ENCODE measurements at places on chromosomes 7 and 10.
A peak's percentile ranks its signal among the peaks of the same experiment; 100 is the strongest.

- DNase-seq = no peak
These were observed 6.6 kb upstream of the WDFY4 start for GRCh38 chr10:48678041-48678440.

GRCh38 chr7:12884033-12884432, 196.6 kb downstream of the ARL4A start:
- no peak for DNase-seq

- DNase-seq = no peak
These were observed 29.3 kb downstream of the PRSS2 start for GRCh38 chr7:142800088-142800487.

DNA sequence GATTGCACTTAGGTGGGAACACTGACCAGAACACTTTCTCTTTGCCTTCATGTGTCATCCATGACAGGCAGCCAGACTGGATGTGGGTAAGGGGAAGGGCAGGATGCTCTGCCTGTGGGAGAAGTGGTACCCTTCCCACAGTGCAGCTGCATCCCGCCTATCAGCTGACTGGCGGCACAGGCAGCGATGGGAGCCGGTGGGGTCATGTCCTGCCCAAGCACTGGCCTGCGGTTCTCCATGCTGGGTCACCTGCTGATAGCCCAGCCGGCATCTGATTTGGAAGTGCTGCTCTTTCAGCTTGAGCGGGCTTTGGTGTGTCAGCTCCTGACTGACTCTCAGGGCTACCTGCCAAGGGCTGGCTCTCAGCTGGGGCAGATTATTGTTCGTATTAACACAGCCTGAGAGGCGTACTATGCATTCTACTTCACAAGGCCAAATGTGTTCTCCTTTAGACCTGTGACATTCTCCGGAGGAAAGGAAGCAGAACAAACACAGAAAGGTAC, 105.2 kb upstream of the PDLIM1 start:
- DNase-seq = peak; percentile 41

GRCh38 chr7:140506788-140507464, 27.6 kb upstream of the MKRN1 start:
- peak; percentile 50 for DNase-seq

- DNase-seq = no peak
These were observed 9.6 kb upstream of the EIF3A start for GRCh38 chr10:119090026-119090795.

DNA sequence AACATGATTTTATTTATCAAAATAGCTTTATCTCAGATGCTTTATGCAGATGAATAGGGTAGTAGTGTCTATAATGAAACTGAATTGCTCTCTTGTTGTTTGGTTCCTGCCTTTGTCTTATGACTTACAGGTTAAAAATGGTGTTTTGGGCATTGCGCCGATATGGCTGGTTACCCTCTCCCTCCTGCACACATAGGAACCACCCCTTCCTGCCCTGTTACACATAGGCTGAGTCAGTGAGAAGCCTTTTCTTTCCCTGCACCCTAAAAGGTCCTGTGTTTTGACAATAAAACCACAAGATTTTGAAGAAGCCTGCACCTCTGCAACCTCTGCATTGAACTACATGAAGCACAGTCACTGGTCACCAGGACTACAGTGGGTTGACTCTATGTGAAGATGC, 655.8 kb upstream of the ANKRD30A start:
- no peak for DNase-seq

DNA sequence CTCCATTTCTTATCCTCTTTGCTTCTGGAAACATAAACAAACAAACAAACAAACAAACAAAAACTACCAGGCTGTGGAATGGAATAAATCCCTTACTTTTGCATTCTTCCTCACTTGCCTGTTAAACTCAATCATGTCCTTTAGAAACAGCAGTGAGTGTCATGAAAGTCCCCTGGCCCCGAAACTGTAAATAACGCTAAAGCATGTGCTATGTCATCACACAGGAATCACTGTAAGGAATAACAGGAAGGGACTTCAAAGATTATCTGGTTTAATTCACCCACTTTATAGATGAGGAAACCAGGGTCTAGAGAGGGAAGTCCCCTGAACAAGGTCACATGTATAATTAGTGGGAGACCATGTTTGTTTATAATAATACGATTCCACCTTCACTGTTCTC, 159.4 kb upstream of the MEOX2 start:
- DNase-seq = no peak

DNA sequence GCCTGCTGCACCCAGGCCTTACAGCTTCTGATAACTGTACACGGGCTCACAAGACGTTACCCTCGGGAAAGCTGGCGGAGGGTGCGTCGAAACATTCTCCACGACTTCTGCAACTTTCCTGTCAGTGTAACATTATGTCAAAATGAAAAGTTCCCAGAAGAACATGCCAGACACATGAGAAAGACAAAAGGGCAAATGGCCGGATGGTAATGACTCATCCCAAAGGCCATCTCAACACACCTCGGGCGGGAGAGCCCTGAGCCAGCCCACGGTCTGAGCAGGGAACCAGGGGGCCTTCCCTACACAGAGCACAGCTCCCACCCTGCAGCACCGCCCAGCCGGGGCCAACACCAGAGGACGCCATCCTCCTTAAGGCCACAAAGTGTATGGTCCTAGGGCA, 118.7 kb downstream of the MAD1L1 start:
- peak; percentile 53 for DNase-seq

- DNase-seq = no peak
These were observed 5.5 kb downstream of the PRKAR2B start for GRCh38 chr7:107049971-107050532.

DNA sequence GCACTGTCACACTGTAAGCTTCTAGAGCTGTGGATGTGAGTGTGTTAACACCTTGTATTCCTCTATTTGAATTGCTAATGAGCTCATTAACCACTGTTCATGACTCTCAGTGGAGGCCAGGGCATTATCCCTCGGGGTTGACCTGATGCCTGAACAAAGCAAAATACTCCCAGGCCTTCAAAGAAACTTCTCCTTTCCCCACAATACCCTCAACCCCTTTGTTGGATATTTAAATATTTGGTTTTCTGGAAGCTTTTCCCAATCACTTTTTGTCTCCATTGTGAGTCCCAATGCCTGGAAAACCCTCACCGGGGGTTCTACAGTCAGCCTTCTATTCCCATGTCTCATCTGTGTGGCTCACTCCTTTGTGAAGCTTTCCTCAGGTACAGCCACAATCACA, 780.1 kb downstream of the PHTF2 start:
- DNase-seq = no peak

DNA sequence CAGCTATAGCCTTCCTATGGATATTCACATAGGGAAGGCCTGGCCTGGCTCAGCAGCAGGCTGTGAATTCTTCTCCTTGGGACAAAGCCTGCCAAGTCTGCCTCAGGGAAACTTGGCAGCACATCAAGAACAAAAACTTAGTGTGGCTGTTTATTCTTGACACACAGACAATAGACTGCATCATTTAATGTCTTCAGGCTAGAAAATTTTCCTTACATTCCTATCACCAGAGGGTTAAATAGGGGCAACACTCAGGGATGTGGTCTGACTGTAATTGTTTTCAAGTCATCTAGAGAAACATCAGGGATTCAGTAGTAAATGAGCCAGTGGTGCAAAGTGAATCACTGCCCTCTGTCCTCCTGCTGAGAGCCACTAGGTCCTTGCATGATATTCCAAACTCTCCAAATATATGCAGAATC, 137.3 kb downstream of the SEMA3C start:
- peak; percentile 44 for DNase-seq

GRCh38 chr10:14276210-14276609, 54.5 kb downstream of the FRMD4A start:
- no peak for DNase-seq

GRCh38 chr7:37119296-37119860, 329.3 kb downstream of the ELMO1 start:
- DNase-seq = no peak

- DNase-seq = no peak
These were observed 19.0 kb downstream of the GARS1 start for GRCh38 chr7:30613366-30614325.

DNA sequence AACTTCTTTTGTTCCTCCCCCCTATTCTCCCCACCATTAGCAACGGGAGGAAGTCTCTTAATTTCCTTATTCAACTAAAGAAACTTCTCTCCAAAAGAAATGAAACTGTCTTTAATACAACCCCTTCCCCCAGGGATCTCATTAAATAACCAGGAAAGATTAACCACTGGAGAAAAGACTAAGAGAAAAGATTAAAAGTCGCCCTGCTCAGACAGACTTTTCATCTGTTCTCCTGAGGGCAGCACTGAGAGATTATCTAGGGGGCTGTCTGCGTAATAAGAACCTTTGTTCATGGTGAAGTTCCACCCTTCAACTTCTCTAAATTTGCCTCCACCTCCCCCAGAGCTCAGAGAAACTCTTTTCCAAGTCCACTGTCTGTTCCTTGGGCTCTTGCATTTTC, 105.5 kb downstream of the HGF start:
- DNase-seq = no peak

- no peak for DNase-seq
These were observed 490.0 kb upstream of the LRRN3 start for GRCh38 chr7:110600956-110601355.

DNA sequence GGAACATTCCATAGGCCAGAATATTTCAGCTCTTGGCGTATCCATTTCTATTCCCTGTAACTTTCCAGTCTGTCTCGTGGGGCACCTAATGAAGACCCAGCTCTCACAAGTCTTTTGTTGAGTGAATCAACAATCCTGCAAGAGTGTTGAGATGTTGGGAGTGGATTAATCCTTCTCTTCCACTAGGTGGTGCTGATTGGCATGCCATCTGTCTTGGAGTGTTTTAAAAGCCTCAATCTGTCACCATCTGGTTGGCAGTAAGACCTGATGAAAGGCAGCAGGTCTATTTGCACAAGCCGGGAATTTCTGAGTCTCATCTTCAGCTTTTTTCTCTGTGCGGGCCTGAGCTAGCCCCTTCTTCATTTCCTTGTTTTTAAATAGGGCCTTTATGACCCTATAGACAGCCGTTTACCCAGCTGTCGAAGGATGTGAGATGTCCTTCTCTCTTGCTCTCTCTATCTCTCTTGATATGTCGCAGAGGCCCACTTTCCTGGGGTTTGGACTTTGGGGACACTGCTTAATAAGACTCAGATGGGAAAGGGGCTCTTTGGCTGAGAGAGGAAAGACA, 180.5 kb downstream of the ZNF365 start:
- DNase-seq = no peak

DNA sequence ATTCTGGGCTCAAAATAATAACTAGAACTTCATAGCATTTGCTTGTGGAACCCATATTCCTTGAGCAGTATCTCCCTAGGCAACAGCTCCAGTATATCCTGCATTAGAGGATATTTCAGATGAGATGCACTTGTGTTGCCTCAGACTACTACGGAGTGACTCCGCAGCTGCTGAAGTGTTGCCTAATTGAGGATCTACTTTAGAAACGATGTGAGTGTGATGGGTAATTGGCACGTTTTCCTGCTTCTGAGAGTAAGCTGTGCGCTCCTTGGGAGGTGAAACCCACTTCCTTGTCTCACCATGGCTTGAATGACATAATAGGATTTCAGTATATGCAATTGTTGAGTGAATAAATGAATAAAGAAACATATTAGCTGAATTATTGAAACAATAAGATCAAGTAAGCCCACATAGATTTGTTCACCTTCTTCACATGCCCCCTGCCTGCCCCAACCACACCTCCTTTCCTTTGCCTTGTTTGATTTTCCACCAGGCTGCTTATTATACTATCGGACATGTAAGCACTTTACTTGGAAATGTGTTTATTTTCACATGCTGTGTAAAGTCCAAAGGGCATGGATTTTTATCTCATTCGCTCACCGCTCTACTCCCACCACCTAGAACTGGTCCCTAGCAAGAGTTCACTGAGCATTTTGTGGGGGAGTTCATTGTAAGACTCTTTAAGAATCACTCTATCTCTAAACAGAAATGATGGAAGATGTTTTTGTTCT, 303.8 kb downstream of the KCNMA1 start:
- DNase-seq = no peak

- DNase-seq = no peak
These were observed 11.2 kb downstream of the YKT6 start for GRCh38 chr7:44212018-44212417.

GRCh38 chr10:110368556-110368955, 63.8 kb upstream of the SMNDC1 start:
- DNase-seq = no peak

DNA sequence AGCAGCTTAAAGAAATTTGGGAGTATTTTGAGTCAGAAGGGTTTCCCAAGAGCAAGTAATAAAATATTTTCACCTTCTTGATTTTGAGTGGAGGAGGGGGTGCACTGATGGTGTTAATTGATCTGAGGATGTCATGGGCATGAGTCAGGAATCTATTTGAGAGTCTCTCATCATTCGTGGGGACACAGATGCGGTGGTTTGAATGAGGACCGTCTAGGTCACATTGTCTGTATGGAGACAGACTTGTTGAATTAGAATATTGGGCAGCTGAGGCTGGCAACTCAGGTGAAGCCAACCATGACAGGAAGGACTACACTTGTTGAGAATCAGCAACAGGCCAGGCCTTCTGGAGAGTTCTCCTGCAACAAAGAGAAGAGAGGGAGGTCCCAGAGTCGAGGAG, 127.0 kb downstream of the INSYN2A start:
- no peak for DNase-seq

- no peak for DNase-seq
These were observed 20.5 kb upstream of the JAZF1 start for GRCh38 chr7:28201131-28201530.

- DNase-seq = no peak
These were observed 196.6 kb downstream of the DIP2C start for GRCh38 chr10:492836-493235.

GRCh38 chr7:6505685-6506559, 45.3 kb downstream of the GRID2IP start:
- no peak for DNase-seq

GRCh38 chr7:1809601-1810258, 139.7 kb downstream of the ELFN1 start:
- no peak for DNase-seq

DNA sequence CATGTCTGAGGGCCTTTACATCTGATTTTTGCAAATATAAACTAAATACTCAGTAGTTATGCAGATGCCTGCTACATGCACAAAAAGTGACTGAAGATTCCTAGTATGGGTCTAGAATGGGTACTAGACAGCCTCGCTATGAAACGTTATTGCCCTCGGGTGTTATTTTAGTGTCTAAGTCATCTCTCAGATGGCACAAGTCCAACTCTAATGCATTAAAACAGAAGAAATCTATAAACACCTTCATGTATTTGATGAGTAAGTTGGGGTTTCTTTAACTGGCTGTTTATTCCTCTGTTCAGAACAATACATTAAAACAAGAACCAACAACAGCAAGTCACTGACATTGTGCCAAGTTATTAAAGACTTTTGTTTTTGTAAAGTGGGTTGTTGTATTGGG, 41.6 kb downstream of the TEX36 start:
- DNase-seq = no peak

- DNase-seq = no peak
These were observed 503.5 kb upstream of the TPK1 start for GRCh38 chr7:145339319-145339718.

DNA sequence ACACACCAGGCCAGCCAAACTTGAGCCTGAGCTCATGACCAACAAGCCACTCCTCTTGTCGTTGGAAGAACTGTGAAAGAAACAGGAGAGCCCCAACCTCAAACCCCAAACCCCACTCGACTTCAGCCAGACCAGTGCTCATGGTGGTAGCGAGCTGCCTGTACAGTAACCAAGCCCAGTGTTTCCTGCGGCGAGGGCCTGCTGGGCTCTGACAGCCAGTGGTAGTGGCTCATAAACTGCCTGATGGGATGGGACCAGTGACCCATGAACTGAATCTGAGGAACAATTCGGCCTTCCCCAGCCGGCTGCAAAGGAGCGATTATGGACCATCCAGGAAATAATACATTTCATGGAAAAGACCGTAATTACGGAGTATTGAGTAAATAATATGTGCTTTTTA, 191.9 kb downstream of the RPS24 start:
- DNase-seq = no peak
